ENCODE measurements at places on chromosomes 7 and 10. TPM values are rescaled to one million over a fixed set of nuclear protein-coding genes. Genes with fewer than 3 reads are reported as not detected.

- H3K4me1 ChIP-seq: no peaks in the 10 kb centered on the region
- no peaks in the 10 kb centered on the region for H3K36me3 ChIP-seq
- no peak for DNase-seq
Measured at GRCh38 chr7:107712896-107713295, 31.0 kb upstream of the CBLL1 start.

DNA sequence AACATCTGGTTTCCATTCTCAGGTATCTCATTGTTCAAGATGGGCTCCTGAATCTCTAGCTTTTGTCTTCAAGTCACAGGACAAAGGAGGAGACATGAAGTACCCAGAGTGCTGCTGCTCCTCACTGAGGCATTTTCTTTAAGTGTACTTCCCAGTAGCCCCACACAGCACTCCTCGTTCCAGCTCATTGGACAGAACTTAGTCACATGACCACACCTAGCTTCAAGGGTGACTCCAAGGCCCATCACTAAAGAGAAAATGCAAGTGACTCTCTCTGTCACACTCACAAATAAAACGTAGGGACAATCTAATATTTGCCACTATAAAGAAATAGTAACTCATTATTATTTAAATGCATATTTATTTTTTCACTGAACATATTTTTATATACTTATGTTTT, 58.3 kb upstream of the NEUROD6 start:
- no peaks in the 10 kb centered on the region for H3K27me3 ChIP-seq
- H3K4me1 ChIP-seq: no peaks in the 10 kb centered on the region
- no peak overlapping the region for H3K4me3 ChIP-seq

DNA sequence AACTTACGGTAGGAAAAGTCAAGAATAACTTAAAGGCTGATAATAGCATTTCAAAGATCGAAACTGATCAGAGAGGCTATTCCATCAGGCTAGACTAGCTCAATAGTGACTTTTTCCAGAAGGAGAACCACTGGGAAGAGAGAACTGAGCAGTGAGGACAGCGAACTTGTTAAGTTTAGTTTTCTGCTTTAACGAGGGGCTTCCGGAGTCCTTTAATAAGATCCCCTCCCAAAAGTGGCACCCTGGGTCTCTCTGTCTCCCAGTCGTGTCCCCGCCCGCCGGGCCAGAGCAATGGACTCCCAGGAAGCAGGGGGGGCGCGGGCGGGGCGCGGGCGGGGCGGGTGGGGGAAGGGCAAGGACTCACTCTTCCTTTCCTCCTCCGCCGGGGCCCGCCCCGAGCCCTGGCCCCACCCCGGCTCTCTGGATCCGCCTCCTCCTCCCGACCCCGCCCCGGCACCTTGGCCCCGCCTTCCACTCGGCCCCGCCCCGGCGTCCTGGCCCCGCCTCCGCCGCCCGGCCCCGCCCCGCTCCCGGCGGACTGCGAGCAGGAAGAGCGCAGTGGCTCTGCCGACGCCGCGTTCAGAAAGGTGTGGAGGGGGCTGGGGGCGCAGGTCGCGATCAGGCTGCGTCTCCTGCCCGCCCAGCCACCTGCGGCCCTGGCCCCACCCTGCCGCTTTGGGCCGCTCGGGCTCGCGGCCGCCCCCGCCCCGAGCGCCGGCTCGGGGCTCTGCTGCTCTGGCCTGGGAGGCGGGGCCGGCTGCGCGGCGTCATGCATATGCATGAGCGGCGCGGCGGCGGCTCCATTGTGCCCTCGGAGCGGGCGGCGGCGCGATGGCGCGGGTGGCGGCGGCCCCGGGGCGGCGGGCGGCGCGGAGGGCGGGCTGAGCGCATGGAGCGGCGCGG, at the start of gene ZMIZ2:
TSS of gene ZMIZ2 (plus strand) at position 803 of the 903 bp plus-strand sequence. CDS start 7,403 bp downstream, outside the sequence.
- H3K27me3 ChIP-seq: no peaks in the 10 kb centered on the region
- peaks cover 21% of the 10 kb centered on the region for H3K4me1 ChIP-seq
- DNase-seq: peak; percentile 90

Gene GIMAP4
- total RNA-seq: 11.9 TPM

DNA sequence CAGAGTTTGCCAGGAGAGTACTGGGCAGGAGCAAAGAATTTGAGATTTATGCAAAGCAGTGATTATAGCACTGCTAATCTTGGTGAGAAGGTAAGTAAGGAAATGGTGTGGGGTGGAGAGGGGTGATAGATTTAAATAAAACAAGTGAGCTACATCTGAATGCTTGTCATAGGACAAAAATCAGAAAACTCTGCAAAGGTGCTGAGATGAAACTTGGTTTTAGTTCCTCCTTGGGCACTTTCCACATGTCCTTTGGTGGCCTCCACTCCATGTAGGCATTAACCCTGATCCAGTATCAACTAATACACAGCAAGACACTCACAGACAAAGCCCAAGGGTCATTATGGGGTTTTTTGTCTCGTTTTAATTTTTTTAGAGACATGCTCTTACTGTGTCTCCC, 25.7 kb upstream of the FAM107B start:
- no peak overlapping the region for H3K4me3 ChIP-seq
- H3K4me1 ChIP-seq: no peaks in the 10 kb centered on the region
- H3K27ac ChIP-seq: no peak overlapping the region

DNA sequence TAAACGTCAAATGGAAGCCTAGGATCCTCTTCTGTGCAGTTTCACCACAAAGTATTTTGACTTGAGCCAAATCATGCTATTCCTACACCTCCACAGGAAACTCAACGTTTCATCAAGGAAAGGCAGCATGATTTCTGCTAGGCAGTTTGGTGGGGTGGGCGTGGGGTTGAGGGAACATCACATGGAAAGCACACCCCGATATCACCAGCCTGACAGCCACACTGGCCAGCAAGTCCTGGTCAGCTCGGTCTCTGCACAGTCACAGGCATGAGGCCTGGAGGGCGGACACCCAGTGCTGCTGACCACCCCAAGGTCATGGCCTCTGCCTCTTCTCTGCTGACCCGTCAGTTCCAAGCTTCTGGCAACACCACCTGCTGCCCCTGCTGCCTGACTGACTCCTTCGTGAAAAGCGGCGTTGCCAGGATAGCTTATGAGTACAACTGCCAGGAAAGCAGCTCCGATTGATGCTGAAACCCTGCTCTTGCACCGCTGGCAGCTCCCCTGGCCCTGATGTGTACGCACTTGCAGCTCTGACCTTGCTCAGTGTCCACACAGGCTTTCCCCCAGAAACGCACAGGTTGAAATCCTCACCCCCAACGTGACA, 171.5 kb downstream of the DIP2C start:
- H3K36me3 ChIP-seq: no peaks in the 10 kb centered on the region
- DNase-seq: no peak
- H3K4me3 ChIP-seq: no peak overlapping the region
- H3K27ac ChIP-seq: no peak overlapping the region
- peaks cover 27% of the 10 kb centered on the region for H3K4me1 ChIP-seq

DNA sequence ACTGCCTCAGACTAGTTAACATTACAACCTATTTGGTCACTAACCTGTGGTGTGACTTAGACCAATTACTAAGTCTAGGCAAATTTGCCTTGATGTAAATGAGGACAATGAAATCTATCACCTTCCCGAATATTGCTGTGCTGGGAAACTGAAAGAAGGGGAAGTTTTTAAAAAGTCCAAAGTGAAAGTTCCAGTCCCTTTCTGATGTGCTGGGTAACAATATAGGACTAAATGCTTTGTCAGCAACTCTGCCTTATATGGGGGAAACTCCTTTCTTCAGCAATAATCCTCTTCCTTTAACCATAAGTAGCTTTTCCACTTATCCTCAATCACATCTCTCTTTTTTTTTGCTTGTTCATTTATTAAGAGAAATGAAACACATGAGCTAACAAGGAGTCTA, 3.9 kb downstream of the PIK3AP1 start:
- H3K27ac ChIP-seq: no peak overlapping the region
- H3K36me3 ChIP-seq: no peaks in the 10 kb centered on the region
- H3K4me3 ChIP-seq: no peak overlapping the region
- H3K27me3 ChIP-seq: no peaks in the 10 kb centered on the region
- peaks cover 4% of the 10 kb centered on the region for H3K4me1 ChIP-seq
- no peak for DNase-seq

- no peak overlapping the region for H3K27ac ChIP-seq
- H3K27me3 ChIP-seq: peaks cover 7% of the 10 kb centered on the region
- no peaks in the 10 kb centered on the region for H3K36me3 ChIP-seq
- H3K4me3 ChIP-seq: no peak overlapping the region
- no peak for DNase-seq
- H3K4me1 ChIP-seq: peaks cover 4% of the 10 kb centered on the region
Measured at GRCh38 chr7:150325110-150325611, 1.8 kb upstream of the ACTR3C start.

Gene ST8SIA6
- total RNA-seq: 0.29 TPM

Gene OR2A12
- total RNA-seq: not detected
